GM03348 (cell line): ENCODE measurements at places on chromosomes 4 and X.

DNA sequence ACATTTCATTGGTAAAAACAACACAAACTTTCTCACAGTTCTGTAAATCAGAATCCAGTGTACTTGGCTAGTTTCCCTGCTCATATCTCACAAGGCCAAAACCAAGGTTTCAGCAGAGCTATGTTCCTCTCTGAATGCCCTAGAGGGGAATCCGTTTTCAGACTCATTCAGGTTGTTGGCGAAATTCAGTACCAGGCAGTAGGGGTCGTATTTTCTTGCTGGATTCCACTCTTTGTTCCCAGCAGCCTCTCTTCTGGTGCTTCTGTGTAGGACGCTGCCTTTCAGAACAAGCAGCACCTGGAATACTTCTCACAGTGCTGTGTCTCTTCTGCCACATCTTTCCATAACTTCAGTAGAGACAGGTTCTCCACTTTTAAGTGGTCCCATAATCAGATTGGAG lies 351.9 kb downstream of the PCDH18 start:
- DNase-seq, result no peak

DNA sequence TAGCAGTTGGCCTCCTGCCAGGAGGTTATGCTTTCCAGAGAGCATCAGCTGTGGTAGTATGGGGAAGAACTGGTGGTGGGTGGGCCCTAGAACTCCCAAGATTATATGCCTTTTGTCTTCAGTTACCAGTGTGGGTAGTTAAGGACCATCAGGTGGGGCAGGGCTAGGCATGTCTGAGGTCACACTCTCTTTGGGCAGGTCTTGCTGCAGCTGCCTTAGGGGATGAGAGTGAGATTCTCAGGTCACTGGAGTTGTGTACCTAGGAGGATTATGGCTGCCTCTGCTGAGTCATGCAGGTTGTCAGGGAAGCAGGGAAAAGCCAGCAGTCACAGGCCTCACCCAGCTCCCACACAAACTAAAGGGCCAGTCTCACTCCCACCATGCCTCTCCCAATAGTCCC lies 172.9 kb upstream of the GYPA start:
- DNase-seq, result no peak

DNA sequence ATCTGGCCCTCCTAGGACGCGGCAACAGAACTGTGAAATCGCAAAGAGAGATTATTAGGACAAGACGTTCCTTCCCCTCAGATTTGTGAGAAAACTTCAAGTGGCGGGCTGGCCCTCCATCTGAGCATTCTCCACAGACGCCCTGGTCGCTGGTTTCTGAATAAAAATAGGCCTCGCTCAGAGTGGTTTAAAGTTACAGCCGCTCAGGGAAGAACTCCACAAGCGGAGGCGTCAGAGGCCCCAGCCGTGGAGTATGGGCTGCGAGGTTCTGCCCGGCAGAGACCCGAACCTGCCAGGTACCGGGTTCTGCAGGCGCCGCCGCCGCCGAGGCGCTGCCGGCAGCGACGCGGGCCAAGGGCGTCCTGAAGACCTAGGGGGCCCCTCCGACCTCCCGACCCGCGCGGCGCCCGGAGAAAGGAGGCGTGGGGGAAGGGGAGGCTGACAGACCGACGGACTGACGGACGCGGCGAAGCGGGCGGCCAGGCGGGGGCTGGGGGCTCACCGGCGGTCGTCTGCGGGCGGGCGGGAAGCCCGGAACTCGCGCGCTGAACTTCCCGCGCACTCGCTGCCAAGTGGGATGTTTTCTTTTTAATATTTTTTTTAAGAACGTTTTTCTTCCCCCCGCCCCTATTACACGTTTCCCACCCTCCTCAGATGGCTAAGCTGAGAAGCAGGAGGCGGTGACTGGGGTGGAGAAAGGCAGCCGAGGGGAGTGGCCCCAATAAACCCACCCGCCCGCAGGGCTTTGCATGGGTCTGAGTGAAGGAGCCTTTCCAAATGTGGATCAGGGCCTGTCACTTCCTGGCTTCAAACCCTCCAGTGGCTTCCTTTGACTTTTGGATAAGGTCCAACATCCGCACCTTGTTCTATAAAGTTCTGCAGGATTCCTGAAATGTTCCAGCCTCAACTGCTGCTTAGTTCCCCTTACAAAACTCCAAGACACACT lies at the start of gene PABPC4L:
Gene PABPC4L (minus strand): TSS at position 574 of the 946 bp plus-strand sequence. CDS start 770 bp downstream, outside the sequence.
- peak; percentile 41 for DNase-seq

DNA sequence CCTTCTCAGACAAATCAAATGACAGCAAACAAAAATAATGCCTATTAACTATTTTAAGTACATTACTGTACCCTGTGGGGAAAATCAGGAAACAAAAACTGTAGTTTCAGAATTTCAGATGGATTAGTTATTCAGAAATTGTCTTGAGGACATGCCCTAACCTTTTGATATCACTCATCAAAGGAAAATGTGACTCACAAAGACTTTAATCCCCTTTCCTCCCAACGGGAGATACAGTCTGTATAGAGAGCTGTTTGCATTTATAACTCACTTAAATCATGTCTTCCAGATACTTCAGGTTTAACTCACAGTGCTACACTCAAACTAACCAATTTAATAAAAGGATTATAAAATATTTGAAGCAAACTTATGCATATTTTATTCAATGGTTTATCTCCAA lies 304.0 kb downstream of the MAPK10 start:
- DNase-seq, result no peak

DNA sequence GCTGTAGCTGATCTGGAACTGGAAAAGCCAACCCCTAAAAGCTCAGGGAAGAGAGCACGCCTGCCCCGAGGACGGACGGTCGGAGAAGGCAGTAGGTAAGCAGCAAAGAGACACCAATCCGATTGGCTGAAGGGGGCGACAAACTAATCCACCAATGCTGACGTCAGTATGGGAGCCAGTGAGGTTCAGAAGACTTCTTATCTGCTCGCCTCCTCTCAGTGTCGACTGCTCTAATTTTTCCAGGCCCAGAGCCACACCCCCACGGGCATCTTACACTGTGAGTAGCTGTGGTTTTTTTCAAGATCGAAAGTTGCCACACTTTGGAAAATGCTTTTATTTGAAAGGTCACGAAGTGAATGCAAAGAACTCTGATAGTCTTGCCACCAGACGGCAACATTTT lies at the start of gene DCAF8L1:
Gene DCAF8L1 (minus strand): TSS at position 101 of the 400 bp plus-strand sequence. CDS start 115 bp downstream, outside the sequence.
- no peak for DNase-seq

- DNase-seq, result no peak
These were observed 170.5 kb downstream of the NAA11 start for GRCh38 chr4:79155336-79155735.

GRCh38 chrX:55640854-55641253 lies 17.7 kb downstream of the FOXR2 start:
- no peak for DNase-seq

- peak; percentile 6 for DNase-seq
These were observed 82.9 kb downstream of the LAS1L start for GRCh38 chrX:65451663-65452062.

DNA sequence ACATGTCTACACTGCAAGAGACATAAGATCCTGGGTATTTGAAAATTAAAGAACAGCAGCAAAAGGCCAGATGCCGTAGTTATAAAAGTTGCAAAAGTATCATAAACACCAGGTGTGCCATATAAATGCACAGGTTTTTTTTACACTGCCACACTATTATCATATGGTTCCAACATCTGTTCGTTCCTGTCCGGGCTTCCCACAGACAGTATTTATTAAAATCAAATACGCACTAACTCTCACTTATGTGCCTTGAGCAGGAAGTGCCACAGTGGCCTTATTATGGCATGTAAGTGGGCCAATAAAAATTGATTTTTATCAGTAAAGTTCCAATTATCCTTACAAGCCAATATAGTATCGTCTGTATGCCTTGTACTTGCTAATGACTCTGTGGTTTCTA lies 873.2 kb downstream of the RPA4 start:
- no peak for DNase-seq

DNA sequence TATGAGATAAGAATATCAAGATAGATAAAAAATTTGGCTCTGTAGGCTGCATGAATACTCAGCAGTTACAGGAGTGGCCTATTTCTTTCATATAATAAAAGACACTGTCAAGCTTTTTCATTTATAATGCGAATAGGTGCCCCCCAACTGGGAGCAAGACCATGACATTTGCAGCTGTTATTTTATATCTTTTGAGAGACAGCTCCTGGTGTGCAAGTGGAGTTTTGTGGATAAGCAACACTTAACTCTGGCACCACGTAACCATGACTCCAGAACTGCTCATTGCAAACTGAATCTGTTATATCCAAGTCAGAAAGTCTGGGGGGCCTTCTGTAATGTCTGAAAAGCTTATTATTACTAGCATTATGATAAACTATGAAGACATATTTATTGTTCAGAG lies 1372.4 kb downstream of the C4orf33 start:
- no peak for DNase-seq

- DNase-seq, result no peak
These were observed 210.7 kb upstream of the EOLA2 start for GRCh38 chrX:150148749-150149672.

DNA sequence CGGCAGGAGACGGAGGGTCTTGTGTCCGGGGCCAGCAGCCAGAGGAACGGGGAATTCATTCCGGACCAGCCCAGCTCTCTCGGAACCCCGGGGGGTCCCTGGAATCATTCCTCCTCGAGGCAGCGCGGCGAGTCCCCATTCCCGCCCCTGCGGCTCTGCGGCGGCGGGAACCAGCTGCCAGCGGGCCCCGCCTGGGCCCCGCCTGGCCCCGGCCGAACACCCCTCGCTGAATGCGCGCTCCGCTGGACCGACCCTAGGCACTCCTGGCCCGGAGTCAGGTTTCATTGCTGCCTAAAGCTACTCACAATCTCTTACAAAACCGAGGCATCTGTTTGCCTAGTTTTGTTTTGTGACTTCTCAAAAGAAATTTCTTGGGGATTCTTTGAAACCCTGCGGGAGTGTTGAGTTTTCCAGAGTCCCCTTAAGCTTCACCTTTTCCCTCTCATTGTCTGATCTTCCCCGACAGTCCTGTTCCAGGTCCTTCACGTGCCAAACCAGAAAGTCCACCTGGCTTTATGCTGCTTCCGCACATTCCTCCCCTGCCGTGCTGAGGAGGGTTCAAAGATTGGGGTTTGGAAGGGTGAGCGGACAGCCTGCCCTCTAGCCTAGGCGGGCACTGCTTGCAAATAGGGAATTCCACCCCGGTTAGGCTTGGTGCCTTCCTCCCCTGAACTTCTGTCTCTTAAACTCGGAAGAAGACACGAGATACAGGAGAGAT lies 789 bp downstream of the ARHGAP10 start:
- DNase-seq, result peak; percentile 68

GRCh38 chr4:61375301-61375700 lies 175.2 kb downstream of the ADGRL3 start:
- no peak for DNase-seq

DNA sequence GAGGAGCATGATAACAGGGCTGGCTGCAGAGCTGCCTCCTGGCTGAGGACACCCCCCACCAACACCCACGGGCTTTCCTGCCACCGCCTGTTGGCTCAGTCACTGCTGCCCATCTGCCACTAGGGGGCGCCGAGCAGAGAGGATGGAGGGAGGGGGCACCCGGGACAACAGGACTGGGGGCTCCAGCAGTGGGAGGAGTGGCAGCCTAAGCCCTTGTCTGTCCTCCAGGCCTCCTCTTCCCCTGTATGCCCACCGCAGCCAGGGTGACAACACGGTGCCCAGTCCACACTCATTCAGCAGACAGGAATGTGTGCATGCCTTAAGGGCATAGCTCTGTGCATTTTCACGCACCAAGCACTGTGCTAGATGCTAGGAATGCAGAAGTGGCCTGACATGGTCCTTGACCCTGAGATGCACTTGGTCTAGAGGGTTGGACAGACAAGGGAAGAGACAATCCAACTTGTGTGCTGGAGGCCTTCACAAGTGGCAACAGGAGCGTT lies 149.9 kb downstream of the AMMECR1 start:
- DNase-seq, result peak; percentile 8

DNA sequence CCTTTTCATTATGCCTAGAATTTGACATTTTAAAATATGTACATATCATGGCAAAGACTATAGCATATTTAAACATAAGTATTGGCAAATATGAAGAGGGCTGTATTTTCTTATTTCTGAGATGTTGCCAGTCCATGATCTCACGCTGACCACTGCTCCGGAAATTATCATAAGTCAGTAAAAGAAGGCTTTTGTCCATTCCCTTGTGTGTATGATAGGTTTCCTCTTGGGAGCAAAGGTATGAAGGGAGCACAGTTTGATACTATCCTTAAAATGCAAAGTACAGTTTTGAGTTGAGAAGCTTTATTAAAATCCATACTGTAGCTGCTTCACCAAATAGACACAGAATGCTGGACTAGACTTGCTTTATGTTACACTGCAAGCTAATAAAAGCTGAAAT lies 52.6 kb upstream of the AGA start:
- no peak for DNase-seq

DNA sequence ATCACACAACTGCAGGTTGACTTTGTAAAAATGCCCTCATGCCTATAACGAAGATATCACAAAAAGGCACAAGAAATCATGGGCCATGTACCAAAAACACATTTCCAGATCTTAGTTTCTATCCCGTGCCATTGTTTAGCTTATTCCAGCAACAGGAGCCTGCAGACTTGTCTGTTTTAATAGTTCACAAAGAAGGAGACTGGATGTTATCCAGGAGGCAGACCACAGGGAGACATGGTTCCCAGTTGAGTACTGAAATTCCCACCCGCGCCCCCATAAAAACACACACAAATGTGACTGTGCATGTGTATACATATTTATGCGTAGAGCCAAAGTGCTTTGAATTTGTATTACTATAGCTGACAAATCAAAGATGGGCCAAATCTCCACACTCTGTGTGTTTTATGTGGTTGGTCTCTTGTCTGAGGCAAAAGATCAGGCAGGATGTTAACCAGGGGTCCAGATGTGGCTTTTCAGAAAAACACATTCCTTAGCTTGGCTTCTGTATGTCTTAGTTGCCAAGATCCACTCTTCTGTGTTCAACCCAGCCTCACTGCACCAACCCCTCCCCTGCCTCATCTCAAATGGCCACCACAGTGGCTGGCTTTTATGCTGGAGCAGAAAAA lies 469.2 kb upstream of the DIPK2B start:
- DNase-seq, result peak; percentile 20

DNA sequence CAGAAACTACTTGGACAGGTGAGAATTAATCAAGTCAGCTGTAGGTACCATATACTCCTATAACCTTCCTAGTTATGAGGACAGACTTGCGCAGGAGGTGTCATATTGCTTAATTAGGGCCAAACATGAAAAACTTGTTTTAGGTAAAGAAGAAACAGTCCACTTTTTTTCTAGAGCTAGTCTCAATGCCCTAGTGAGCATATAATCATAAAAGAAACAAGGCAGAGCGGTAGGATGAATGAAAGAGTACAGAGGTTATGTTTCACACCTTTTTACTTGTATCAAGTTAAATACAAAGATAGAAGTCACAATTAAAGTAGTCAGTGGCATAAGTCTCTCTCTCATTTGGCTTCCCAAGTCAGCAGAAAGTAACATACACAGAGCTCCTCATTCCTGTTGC lies 88.9 kb downstream of the RPS6KA6 start:
- no peak for DNase-seq

- no peak for DNase-seq
These were observed 76.5 kb upstream of the TEX13A start for GRCh38 chrX:105297041-105297440.
